Iris pigment epithelial cell (primary cell): ENCODE measurements at places on chromosomes 16 and 17.

DNA sequence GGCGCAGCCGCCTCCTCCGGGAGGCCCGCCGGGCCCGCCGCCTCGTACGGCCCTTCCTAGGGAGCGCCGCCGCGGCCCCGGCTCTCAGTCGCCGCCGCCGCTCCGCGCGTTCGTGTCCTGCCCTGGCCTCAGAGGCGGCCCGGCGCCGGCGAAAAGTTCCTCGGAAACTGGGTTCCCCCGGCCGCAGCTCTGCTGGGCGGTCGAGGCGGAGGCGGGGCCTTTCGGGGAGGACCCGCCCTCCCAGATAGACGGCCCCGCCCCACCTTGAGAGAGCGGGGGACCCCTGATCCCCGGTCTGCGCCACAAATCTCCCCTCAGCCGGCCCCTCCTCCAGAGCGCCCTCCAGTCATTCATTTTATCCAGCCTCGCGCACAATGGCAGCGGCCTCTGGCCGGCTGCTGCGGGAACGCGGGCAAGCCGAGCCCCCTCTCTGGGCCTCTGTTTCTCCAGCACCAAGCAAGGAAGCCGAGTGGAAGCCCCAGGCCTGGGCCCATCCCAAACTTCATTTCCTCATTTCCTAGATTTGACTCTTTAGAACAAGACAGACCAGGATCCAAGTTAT, at the start of gene SREBF1:
SREBF1 (minus strand) TSS at position 169 of the 562 bp plus-strand sequence. CDS start 169 bp downstream, outside the sequence.
- DNase-seq: peak; percentile 53

- DNase-seq: peak; percentile 98
Observed at GRCh38 chr16:65524997-65525396, 403.1 kb upstream of the CDH11 start.

GRCh38 chr16:89599451-89599858, 14.0 kb upstream of the DPEP1 start:
- no peak for DNase-seq

DNA sequence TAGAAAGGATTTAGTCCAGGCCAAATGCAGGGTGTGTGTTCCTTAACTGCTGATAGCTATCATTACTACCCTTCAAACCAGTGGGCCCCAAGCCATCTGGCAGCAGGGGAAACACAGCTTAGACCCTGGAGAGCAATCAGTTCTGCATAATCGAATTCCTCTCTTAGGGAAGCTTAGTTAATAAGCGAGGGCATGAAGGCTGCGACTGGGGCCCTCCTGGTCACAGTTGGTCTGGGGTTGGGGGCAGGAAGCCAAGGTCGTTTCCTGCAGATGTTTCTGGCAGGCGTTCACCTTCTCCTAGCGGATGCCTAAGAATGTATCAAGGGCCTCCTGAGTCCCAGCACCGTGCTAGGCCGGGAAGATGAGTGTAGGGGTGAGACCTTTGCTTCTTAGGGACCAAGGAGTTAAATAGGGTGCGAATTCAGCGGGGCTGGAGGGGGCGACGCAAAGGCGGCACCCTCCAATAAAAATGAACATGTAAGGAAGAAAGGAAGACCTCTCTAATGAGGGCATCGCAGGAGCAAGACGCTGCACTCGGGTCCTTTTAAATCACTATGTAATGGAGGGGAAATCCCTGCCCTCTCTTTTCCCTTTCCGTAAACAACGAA, 16.5 kb upstream of the EEF2K start:
- no peak for DNase-seq

- DNase-seq: no peak
Observed at GRCh38 chr16:16992975-16993765, 477.6 kb downstream of the XYLT1 start.

DNA sequence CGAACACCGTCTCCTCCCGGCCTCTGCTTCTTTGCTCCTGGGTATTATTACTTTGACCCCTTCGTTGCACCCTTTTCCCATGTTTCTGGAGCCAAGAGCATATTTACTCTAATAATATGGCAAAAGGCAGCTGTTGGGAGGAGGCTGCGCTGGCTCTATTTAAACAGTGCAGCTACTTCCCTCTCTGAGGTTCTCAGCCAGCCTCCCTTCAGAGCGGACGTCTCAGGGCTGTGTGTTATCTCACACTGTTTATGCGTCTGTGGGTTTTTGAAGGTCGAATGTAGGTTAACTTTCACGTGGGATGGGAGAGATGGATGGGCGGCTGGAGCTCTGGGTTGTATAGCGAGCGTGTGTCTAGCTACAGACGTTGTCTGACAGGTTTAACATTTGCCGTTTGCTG, 45.3 kb downstream of the COX4I1 start:
- DNase-seq: peak; percentile 55

DNA sequence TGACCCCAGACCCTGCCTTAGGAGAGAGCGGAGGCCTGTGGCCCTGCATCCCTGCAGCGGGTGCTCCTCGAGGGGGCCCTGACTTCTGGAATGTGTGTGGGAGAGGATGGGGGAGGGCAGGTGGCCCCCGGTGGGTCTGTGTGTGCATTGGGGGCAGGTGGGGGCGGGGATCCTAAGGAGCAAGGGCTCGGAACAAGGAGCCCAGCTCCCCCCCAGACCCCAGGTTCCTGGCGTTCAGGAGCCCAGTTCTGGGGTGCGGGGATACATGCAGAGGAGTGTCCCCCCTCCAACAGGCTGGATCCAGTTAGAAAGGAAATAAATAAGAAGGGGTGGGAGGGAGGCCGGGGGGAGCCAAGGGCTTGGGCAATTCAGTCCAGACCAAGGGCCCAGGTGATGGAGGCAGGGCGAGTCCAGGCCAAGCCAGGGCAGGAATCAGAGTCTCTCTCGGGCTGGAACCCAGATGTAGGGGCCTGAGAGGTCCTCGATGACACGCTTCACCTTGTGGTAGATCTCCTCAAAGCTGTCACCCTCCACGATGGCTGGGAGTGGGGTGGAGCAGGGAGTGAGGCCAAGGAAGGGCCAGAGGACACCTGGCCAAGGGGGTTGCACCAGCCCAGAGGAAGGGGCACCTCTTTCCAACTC, 11.2 kb upstream of the ASGR1 start:
- DNase-seq: no peak

GRCh38 chr17:12983991-12984884, 33.6 kb downstream of the ELAC2 start:
- DNase-seq: peak; percentile 45

DNA sequence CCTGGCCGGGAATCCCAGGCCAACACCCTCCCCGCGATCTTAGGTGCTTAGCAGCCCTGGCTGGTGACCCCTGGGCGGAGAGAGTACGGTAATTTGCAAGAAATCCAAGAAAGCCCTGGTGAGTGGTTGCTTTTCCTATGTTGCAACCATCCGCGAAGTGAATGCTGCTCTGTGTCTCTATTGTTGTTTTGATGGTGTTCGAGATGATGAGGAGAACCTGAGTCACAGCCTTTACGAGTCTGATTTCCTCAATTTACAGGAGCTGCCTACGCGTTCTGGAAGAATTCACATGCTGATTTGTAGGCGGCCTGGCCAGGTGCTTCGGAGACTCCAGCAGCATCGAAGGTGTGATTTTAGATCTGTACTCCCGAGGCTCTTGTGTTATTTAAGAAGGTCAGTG, 63.3 kb downstream of the TMEM235 start:
- peak; percentile 79 for DNase-seq

DNA sequence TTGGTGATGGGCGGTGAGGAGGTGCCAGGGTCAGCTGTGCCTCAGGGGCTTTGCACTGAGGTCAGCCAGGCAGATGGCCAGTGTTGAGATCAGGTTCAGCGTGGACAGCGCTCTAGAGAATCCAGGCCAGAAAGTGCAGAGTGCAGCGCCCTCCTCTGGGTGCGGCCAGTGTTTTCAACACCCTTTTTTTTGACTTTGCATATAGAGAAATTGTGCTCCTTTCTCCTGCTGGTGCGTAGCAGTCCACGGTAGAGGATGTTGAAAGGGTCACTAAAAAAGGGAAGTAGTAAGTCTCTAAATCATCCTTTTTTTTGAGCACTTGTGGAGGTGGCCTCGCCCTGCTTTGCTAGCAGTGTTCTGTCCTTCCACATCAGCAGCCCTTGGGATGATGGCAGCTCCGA, 53.9 kb downstream of the BANP start:
- no peak for DNase-seq

DNA sequence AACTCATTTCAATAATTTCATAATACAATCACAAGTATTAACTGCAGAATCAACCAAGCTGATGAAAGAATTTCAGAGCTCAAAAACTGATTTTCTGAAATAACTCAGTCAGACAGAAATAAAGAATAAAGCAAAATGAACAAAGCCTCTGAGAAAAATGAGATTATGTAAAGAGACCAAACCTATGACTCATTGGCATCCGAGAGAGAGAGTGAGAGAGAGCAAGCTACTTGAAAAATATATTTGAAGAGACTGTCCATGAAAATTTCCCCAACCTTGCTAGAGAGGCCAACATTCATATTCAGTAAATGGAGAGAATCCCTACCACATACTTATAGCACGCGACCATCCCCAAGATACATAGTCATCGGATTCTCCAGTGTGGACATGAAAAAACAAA, 1376.4 kb downstream of the CDH11 start:
- DNase-seq: no peak

DNA sequence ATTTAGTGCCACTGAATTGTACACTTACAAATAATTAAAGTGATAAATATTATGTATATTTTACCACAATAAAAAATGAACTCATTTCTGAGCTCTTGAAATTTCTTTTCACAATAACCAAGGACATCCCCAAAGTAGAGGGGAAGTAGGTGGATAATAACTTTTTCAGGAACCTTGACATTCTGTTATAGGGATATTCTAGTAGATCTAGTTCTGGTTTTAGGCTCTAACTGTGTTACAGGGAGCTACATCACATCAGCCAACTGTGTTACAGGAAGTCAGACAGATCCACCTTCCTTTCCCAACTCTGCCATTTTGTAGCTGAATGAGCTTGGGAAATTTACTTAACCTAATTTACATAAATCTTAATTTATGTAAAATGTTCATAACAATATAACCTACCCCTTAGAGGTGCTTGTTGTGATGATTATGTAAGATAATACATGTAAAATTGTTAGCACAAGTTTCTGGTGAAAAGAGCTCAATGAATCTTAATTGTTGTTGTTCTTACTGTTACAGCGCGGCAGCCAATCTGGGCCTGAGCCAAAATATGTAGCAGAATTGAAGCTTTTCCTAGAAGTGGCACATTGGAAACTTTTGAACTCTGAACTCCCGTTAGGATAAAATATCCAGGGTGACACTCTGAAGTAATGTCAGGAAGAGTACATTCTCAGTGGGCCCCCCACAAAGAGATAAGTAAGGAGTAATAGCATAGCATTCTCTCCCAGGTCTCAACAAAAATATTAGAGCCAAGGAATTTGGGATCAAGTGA, 169.8 kb downstream of the AATF start:
- DNase-seq: no peak

GRCh38 chr16:30601966-30602365, 8.2 kb downstream of the ZNF689 start:
- DNase-seq: no peak
